ENCODE measurements at places on chromosomes 7 and 10.

- no peak for DNase-seq
These were observed 314.1 kb upstream of the ETV1 start for GRCh38 chr7:14303536-14303935.

GRCh38 chr10:112356686-112357085 is 17.2 kb upstream of the ACSL5 start:
- DNase-seq, result no peak

- DNase-seq, result no peak
These were observed 13.1 kb downstream of the GNAT3 start for GRCh38 chr7:80498481-80499349.

GRCh38 chr7:130288829-130289228 is 4.1 kb upstream of the CPA4 start:
- no peak for DNase-seq

- DNase-seq, result no peak
These were observed 1.8 kb upstream of the KCP start for GRCh38 chr7:128912281-128912680.

- peak; percentile 61 for DNase-seq
These were observed 165.8 kb upstream of the KLF14 start for GRCh38 chr7:130899638-130900401.

GRCh38 chr7:93535616-93536015 is 38.9 kb downstream of the CALCR start:
- no peak for DNase-seq

GRCh38 chr7:20220921-20221547 is 3.9 kb upstream of the MACC1 start:
- no peak for DNase-seq

DNA sequence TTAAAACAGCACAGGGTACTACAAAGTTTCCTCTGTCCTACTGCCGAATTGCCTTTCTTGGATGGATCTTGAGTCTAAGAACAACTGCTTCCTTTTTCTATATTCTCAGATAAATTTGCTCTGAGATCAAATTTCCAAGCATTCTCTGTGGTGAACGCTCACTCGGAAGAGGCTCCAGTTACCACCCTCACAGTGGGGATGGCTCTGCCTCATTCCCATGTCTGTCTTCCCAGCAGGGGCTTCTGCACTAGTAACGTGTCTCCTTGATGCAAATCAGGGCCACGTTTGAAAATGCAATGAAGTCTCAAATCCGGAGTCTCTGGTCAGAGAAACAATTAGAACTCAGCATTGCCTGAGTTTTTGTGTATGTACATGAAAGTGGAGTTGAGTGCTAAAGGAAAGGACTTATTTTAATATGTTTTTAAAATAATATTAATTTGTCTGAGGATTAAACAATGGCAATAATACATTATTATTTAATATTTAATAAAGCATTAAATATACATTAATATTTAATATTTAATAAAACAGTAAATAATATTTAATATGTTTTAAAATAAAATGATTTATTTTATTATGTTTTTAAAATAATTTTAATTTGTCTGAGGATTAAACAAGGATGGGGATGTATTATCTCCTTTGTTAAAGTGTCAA is 61.8 kb downstream of the INHBA start:
- DNase-seq, result no peak

DNA sequence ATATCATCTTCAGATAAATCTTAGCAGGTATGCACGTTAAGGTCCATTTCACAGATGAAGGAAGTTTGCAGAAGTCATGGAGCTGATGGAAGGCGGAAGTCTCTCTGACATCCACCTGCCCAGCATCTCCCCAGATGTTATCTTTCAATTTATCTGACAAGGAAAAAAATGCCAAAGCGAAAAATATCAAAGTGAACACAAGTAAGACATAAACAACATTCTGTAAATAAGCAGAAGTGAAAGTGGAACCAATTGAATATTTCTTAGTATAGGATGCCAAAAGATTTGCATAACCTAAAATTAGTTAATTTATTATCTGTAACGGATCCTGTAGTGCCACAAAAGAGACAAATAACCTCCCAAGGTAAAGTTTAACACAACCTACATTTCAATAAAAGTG is 73.6 kb upstream of the NEBL start:
- DNase-seq, result no peak

DNA sequence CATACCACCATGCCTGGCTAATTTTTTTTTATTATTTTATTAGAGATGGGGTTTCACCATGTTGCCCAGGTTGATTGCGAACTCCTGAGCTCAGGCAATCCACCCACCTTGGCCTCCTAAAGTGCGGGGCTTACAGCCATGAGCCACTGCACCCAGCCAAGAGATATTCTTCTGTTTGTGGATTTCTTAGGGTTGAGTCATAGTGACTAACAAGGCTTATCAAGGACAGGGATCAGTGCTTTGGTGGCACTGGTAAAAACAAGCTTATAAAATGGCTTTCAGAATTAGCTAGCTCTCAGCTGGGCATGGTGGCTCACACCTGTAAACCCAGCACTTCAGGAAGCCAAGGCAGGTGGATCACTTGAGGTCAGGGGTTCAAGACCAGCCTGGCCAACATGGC is 122.4 kb downstream of the ZNF248 start:
- DNase-seq, result no peak

DNA sequence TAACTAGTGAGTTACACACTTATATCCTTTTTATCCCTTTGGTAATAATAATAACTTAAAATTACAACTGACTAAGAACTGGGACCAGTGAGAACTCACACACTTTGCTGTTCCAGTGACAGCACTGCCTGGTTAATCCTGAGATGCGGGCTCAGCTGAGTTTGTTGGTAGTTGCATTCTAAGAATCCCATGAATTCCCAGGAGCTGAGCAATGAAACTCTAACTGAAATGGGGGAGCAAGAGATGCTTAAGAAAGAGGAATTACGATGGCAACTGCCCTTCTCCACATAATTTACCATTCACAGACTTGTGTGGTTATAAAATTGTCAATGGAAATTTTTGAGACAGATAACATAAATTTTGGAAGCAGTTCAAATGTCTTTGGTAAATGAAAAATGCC is 659.4 kb downstream of the MAGI2 start:
- no peak for DNase-seq

- DNase-seq, result no peak
These were observed 80.0 kb upstream of the PRKAR2B start for GRCh38 chr7:106964466-106964865.

DNA sequence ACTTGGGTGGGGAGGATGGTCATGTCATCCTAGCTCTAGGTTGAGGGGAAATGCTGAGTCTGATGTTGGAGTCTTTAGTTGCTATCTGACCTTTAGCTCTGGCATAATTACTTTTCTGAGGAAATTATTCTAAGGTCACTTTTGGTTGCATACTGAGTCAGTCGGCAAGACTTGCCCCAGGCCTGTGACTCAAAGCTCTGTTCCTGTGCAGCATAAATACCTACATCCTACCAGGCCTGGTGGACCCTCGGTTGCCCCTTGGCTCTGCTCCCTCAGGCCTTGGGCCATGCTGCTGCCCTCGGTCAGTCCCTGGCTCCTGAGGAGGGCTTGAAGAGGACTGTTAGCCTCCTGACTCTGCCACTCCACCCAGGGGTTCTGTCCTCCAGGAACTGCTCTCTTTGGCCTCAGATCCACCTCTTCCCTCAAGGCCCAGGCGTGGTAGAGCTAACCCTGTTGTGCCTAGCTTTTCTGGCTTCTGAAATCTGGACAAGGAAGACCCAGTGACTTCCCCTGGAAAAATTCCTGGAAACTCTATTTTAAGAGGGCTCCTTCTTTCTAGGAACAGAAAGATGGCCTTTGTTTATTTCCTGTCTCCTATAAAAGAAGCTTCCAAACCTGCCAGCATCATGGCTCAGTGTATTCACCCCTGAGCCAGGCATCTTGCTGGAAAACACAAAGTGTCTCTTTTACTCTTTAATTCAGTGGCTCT is 71.2 kb downstream of the TMEM178B start:
- no peak for DNase-seq

DNA sequence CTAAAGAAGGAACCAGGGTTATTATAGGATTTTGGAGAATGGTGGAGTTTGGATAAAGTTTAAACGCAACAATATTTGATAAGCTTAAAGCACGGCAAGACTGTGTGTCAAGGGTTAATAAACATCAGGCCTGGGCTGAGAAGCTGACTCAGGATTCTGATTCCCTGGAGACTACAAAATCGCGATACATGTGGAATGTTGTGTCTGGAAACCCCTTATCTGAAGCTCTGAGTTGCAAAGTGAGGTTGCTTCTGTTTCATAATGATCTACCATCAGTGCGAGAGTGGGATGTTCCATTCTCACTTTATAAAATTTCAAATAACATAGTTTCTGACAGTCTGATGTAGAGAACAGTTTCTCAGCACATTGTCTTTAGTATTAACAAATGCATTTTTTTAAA is 7.8 kb downstream of the C1GALT1 start:
- DNase-seq, result no peak

DNA sequence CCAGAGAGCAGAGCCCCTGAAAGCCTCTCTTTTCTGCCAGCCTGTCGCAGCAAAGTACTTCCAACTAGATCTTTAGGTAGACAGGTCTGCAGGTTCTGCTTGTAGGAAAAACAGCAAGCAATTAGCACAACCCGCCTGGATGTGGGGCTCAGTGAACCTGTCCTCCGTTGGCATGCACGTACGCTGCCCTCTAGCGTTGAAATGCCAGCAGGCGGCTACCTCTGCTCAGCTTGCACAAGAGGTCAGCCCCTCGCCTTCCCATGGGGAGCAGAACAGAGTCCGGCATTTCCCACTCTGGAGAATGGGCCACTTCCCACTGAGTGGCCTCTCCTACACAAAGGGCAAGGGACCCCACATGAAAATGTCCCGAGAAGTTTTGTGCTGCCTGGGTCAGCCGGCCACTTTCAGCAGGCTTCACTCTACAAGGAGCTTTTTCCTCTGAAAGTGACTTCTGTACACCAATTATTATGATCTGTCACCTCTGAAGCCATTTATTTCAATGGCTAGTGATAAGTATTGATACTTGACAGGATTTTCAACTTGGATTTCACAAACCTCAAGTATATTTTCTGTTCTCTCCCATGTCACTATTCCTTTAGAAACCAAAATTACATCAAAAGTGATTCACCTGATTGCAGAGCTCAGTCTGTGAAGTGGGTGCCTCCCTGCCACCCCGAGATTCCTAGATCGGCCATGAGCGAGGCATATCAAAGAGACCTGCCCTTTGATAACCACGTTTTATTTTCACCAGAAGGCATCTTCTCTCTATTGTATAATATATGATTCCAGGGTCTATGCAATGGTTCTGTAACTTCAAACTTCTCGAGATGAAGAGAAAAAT is 56.7 kb downstream of the JCAD start:
- peak; percentile 82 for DNase-seq

DNA sequence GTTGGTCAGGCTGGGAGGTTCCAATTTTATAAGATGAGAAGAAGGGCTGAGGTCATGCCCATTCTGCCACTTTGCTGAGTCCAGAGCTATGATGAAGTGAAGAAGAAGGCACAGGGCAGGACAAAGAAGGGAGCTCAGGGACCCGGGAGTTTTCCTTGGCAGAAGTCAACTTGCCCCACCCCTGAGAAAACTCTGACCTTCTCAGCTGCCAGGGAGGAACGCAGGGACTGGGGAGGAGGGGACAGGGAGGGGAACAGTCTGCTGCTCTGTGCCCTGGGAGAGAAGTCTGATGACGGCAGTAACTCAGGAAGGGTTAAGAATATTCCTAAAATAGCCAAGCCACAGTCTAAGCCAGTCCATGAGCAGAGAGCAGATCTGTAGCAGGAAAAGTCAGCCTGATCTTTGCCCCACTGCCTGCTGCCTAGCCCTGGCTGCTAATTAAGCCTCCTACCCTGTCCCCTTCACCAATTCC is 11.7 kb downstream of the ADIRF start:
- DNase-seq, result no peak

GRCh38 chr10:6892864-6893263 is 312.8 kb upstream of the PRKCQ start:
- DNase-seq, result no peak

DNA sequence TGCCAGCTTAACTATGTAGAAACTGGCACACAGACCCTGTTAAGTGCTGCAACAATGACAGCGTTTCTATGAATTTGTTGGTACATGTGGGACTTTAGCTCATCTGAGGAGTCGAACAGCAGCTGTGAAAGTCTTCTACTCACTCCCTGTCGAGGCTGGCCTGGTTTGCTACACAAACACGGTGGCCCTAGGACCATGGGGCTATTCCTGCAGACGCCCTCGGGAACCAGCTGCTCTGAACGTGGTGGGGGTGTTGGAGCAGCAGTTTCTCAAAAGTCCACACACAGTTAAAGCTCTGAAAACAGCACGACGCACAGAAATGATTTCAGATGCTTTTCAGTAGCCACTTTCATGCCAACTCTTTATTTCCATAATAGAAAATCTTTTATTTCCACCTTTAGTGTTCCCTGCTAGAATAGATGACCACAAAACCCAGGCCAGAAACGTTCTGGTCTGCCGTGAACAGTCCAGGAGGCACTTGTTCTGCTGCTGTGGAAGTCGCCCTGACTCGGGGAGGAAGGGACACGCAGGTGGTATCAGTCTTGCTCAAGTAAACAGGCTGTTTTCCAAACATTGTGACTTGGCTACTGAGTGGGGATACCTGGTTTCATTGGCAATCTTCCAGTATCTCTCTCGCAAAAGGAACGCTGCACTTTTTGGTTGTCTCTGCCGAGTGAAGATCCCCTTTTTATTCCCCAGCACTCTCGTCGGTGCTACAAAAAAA is 21.5 kb downstream of the GUSB start:
- peak; percentile 44 for DNase-seq

DNA sequence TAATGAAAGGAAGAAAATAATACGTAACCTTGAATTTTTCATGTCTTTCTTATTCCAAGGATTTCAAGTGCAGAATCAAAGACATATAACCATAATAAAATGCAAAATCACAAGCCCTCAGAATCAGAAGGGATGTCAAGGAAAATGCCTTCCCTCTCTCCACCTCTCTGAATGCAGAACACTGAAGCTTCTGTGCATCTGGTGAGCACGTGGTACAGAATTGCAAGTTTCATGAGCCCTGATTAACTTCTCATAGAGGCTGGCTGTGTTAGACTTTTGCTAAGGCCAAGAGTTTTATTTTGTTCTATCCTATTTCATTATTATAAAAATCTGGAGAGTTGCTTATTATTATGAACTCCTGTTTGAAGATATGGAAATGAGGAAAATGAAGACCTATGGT is 533.7 kb upstream of the POM121L12 start:
- DNase-seq, result no peak

- no peak for DNase-seq
These were observed 216.2 kb downstream of the KIAA1217 start for GRCh38 chr10:24425151-24425550.

DNA sequence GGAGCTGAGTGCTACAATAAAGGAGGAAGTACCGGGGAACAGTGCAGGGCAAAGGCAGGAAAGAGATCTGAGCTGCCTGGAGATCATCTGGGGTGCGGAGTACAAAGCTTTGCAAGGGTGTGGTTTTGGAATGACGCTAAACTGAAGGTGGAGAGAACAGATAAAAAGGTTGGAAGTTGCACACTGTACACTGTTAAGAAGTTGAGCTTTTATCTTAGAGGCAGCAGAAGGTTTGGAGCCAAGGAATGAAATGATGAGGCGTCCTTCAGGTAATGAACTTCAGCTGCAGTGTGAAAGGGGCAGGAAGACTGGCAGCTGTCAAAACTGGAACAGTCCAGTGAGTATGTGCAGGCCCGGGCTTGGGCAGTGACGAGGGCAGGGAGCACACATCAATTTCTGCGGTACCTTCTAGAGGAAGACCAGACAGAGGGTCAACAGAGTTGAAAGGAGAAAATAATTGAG is 7.2 kb upstream of the ANKRD61 start:
- DNase-seq, result no peak
